ENCODE measurements at places on chromosomes 7 and 10.

GRCh38 chr7:76383089-76383944 is 24.5 kb upstream of the YWHAG start:
- DNase-seq = no peak

DNA sequence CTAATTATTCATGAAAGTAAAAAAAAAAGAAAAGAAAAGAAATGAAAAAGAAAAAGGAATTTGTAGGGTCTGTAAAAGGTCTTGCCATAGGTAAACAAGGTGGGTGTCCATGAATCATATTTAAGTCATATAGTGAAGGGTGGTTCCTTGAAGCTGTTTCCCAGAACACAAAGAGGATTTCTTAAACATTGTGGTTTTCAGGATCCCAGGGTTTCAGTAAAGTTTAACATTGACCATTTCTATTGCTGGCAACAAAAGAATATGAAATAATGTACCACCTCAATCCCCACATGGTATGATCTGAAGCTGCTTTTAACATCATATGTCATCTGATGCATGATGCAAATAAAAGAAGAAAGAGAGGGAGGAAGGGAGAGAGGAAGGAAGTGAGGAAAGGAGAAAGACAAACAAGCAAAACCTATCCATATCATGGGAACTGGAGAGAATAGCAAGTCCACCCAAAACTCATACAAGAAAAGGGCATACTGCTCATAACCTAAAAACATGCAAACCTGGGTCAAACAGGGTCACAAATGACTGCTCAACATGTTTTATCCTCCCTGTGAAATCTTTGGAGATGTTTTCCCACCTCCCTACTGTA is 663.5 kb downstream of the SORCS1 start:
- DNase-seq = no peak

- no peak for DNase-seq
Observed at GRCh38 chr10:99966306-99966705, 43.4 kb downstream of the DNMBP start.

DNA sequence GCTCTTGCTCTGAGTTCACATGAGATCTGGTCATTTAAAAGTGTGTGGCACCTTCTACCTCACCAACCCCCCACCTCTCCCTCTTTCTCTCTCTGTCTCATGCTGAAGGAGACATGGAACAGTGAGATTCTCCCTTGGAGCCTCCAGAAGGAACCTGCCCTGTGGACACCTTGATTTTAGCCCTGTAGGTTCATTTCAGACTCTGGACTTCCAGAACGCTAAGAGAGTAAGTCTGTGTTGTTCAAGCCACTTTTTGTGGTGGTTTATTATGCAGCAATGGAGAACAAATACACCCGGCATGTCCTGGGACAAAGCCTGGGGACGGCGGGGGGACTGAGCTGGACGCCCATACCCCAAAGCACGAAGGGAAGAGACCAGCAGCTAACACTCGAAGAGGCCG is 20.7 kb upstream of the GIMAP8 start:
- no peak for DNase-seq

GRCh38 chr10:82922755-82923154 is 1047.8 kb downstream of the NRG3 start:
- DNase-seq = no peak

- DNase-seq = no peak
Observed at GRCh38 chr7:36430186-36430585, 40.5 kb downstream of the ANLN start.

DNA sequence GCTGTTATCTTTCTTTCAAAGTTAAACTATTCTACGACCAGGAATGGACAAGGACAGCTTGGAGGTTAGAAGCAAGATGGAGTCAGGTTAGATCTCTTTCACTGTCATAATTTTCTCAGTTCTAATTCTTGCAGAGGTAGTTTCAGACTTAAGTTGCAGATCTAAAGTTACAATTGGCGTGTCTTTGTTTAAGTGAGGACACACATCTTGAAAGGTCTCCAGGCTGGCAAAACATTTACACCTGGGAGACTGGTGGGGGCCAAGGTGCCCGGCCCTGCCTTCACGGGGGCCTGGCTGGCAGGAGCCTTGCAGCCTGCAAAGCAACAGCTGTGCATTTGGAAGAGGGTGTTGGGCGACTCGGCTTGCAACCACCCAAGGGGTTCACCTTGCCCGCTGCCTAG is 1.7 kb upstream of the DYNC2I1 start:
- DNase-seq = no peak

DNA sequence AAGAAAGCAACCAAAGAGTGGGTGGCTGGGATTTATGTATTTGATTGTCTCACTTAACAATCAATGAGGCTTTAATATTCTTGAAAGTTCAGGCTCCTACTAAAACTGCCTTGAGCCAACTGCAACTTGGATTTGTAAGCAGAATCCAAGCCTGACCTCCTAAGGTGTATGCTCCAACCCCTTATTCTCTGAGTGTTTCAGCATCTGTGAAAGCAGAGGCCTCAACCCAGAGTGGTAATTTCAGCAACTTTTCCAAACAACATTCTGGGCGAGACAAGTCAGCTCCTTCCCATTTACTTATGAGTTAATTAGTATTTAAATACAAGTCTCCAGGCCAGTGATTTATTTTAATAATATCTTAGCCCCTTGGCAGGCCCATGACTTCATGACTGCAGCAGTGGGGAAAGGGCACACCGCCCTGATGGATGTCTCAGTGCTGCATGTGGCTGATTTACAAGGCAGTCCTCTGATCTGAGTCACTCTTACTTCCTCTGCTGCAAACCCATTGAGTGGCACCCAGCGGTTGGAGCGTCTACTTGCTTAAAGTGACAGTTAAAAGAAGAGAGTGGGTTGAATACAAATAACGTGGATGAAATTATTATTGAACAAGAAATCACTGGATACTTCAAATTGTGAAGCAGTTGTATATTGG is 209.1 kb downstream of the TRIL start:
- DNase-seq = no peak

DNA sequence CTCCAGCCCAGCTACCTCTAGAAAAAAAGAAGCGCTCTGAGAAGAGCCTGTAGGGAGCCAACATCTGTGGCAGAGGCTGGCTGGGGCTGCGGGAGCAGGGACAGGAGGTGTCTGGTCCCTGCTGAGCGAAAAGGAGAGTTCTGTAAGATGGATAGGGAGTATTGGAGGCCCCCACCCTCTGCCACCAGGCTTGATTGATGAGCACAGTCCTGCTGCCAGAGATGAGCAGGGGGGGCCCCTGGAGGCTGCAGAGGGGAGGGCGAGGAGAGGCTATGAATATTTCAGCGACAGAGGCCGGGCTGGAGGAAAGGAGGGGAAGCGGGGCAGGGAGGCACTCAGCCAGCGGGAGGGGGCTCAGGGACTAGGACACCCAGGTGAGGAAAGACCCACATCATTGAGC is 44.5 kb upstream of the HSPB1 start:
- no peak for DNase-seq

GRCh38 chr10:31383810-31384588 is 65.0 kb downstream of the ZEB1 start:
- no peak for DNase-seq

DNA sequence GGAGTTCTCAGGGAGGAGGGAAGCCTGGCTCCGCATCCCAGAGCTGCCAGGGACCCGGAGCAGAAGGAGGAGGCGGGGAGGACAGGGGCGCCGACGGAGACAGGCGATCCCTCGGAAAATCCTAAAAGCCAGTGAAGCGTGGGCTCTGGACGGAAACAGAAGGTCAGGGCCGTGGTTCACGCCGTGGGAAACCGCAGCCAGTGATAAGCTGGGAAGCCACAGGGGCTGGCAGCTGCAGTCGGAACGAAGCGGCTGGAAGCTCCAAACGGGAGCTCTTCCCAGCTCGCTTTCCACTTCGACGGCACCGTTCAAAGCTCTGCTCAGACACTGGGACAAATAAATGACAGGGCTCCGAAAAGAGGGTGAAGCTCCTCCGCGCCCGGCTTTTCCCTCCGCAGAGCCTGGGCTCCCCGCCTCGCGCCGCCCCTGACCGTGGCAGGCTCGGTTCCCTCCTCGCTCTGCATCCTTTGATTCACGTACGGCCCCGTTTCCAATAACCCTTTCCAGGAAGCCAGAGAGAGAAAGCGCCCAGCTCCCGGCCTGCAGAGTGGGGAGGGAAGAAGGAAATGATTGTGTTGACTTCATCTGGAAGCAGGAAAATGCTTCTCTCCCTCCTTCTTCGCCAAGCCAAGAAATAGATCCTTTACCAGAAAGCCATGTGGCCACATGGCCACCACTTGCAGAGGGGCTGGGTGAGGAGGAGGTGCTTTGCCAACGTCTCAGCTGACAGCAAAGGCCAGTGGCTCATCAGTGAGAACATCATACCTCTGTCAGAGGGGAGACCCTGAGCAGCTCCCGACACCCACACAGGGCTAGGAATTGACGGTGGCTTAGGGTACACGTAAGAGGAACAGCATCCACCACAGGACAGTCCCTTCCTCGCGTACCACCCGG is 57.4 kb downstream of the ADRB1 start:
- DNase-seq = no peak

DNA sequence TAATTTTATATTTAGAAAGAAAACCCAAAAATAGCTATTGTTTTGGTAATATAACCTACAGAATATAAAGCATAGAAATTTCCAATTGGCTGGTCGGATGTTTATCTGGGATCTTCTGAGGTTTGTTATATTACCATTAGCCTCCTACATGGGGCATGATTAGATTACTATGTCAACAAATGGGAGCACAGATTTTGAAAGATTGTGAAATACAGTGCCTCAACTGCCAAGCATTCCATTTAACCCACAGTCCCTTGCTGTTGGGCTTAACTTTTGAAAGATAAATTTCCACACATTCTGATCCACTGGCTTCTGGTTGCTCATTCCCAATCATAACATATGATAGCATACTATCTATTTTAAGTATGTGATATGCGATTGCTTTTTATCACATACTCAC is 455.4 kb upstream of the C7orf33 start:
- DNase-seq = no peak

DNA sequence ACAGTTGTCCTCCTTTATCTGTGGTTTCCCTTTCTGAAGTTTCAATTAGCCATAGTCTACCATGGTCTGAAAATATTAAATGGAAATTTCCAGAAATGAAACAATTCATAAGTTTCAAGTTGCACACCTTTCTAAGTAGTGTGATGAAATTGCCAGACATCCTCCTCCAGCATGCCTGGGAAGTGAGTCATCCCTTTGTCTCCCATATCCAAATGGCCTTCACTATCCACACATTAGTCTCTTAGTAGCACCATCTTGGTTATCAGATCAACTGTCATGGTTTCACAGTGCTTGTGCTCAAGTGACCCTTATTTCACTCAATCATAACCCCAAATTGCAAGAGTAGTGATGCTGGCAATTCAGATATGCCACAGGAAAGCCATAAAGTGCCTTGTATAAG is 83.4 kb upstream of the PPP1R9A start:
- DNase-seq = no peak

- no peak for DNase-seq
Observed at GRCh38 chr7:156560075-156560474, 80.5 kb upstream of the RNF32 start.

- no peak for DNase-seq
Observed at GRCh38 chr7:55723621-55723941, 139.0 kb downstream of the SEPTIN14 start.

- no peak for DNase-seq
Observed at GRCh38 chr7:30617359-30617758, 22.7 kb downstream of the GARS1 start.

DNA sequence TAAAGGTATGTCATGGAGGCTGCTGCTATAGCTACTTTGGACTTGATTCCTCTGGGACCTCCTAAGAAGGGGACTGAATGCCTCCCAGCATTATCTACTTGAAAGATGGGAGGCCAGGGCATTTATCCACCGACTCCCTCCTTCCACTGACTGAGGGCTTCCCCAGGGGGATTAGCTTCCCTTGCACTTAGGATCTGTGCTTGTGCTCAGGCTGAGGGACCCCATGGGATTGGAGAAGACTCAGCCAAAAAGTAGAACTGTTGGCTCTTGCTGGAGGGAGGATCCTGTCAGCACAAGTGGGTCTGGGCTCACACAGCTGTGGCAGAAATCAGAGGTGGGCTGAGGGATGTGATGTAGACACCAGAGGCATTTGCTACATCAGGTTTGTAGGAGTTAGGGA is 81.5 kb upstream of the SYPL1 start:
- no peak for DNase-seq

DNA sequence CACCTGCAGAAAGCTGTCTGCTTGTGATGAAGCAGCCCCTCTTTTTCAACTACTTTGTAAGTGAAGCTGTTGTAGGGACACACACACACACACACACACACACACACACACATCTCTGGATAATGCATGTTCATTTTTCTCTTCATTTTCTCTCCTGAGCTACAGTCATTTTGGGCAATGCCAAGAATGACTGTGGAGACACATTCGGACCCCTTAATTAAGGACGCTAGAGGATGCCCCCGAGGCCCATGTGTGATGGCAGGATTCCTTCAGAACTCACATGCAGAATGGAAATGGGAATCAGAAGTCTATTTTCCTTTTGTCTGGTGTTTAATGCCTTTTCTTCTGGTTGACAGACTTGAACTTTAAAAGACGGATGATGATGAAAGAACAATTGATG is 56.6 kb downstream of the CLRN3 start:
- no peak for DNase-seq

DNA sequence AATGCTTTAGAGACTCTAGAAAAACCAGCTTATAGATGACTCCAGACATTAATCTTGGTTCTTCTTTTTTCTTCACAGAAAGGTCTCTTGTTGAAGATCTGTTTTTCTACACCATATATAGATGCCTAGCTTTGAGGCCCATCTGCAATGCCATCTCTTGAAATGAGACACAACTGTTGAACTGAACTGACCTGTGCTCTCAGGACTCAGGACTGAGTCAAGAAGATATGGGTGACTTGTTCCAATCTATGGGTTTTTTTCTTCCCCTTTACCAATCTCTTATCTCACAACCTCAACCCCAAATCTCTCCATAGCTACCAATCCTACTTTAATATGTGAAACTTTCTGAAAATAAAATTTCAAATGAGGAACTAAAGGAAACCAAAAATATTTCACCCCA is 194.7 kb downstream of the SNX13 start:
- no peak for DNase-seq

DNA sequence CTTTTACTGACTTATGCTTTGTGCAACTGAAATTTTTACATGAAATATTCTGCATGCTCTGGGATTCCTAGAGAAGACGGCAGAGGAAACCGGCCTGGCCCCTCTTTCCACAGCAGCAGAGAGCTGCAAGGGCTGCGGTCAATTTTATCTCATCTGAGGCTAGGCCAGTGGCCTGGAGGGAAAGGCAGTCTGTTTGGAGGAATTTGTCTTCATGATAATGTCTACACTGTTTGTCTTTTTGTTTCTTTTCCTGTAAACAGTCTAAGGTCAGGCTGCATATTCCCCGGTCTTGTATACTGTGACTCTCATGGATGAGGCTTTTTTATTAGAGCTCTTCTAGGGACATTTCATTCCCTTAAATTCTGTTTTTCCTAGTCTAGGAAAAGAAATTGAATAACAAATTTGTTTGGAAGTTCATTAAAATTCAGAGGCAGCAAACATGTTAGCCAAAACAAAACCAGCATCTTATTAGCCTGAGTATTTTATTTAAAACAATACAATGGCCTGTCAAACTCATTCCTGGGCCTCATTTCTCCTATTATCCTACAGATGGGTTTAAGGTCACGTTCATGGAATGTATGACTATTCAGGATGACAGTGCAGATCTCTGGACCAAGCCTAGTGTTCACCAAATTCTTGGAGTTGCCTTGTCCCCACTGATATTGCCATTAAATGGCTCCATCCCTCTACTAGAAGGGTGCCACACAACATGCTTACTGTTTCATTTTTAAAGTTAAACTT is 26.4 kb downstream of the LAMB4 start:
- no peak for DNase-seq

GRCh38 chr7:94040254-94040653 is 36.1 kb upstream of the BET1 start:
- DNase-seq = no peak

- no peak for DNase-seq
Observed at GRCh38 chr10:60827791-60828488, 49.7 kb downstream of the CDK1 start.

GRCh38 chr7:26954951-26955350 is 90.6 kb upstream of the SKAP2 start:
- no peak for DNase-seq
